ENCODE measurements at places on chromosomes 13 and 19. TPM values are rescaled to one million over a fixed set of nuclear protein-coding genes. Genes with fewer than 3 reads are reported as not detected.

- no peak for DNase-seq
These were observed 3.3 kb downstream of the BCAM start for GRCh38 chr19:44812142-44812718.

DNA sequence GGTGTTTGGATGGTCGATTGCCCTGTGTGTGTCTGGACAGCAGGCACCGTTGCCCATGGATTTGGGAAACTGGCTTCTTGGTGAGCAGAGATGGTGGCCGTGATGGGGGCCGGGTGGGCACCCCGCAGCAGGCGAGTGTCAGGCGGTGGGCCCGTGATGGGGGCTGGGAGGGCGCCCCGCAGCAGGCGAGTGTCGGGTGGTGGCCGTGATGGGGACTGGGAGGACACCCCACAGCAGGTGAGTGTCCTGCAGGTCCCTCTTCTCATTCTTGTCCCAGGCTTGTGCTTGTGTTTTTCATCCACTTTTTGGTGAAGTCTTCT lies 86.5 kb downstream of the KDM4B start:
- DNase-seq = no peak

DNA sequence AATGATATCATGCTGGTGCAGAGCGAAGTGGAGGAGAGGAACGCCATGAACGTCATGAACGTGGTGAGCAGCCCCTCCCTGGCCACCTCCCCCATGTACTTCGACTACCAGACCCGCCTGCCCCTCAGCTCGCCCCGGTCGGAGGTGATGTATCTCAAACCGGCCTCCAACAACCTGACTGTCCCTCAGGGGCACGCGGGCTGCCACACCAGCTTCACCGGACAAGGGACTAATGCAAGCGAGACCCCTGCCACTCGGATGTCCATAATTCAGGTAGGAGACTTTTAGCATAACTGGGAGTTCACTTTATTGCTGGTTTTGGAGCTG lies 3.3 kb downstream of the PCDH17 start:
- DNase-seq = no peak

- peak; percentile 16 for DNase-seq
These were observed 21.4 kb upstream of the PSG9 start for GRCh38 chr19:43290568-43291359.

DNA sequence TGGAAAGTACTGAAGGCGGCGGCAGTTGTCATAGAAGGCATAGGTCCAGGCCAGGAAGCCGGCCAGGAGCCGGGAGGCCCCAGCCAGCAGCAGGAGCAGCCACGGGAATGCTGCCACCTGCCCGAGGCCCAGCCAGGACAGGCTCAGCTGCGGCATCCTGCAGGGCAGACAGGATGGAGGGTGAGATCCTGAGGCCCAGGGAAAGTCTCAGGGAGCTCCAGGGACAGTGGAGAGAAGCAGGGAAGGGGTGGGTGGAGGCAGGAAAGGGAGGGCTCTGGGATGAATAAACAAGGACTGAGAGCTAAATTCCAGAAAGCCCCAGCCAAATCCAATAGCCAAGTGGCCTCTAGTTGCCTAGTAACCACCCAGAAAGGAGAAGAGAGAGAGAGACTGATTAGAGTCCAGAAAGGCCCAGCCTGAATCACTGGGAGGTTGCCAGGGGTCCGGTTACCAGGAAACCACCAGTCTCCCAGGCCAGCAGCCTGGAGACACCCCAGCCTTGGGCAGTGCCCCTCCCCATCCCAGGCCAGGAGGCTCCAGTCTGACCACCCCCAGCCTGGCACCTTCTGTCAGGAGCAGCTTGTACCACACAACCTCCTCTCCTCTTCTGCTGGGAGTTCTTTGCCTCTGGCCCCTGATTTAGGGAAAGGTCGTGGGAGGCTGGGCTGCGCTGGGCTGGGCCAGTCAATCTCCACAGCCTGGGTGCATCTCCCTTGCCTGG lies 7.5 kb upstream of the OR10H5 start:
- peak; percentile 31 for DNase-seq

DNA sequence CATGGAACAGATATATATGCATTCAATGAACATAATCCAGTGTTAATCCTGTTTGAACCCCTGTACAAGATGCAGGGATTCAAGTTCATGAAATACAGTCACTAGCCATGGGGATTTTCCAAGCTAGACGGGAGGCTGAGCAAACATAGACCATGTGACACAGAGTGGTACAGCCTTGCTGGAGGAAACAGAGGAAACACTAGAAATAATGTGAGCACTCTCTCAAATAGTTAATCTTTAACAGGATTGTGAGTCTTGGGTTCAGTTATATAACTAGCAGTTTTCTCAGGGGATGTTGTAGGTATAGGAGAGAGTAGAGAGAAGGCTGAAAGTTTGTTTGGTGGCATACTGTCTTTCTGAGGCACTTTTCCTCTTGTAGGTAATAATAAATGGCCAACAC lies 13.9 kb upstream of the LGALS16 start:
- DNase-seq = peak; percentile 62

SHC2 gene
- total RNA-seq = 8.4 TPM

RGS9BP gene
- total RNA-seq = 0.28 TPM

FUZ gene
- total RNA-seq = 17.0 TPM

BORCS8 gene
- 26.3 TPM for total RNA-seq

Data from Calu3 (cell line).